ENCODE measurements at places on chromosomes 1 and 21.

GRCh38 chr1:5847013-5847659, 145.1 kb downstream of the NPHP4 start:
- no peak for DNase-seq

DNA sequence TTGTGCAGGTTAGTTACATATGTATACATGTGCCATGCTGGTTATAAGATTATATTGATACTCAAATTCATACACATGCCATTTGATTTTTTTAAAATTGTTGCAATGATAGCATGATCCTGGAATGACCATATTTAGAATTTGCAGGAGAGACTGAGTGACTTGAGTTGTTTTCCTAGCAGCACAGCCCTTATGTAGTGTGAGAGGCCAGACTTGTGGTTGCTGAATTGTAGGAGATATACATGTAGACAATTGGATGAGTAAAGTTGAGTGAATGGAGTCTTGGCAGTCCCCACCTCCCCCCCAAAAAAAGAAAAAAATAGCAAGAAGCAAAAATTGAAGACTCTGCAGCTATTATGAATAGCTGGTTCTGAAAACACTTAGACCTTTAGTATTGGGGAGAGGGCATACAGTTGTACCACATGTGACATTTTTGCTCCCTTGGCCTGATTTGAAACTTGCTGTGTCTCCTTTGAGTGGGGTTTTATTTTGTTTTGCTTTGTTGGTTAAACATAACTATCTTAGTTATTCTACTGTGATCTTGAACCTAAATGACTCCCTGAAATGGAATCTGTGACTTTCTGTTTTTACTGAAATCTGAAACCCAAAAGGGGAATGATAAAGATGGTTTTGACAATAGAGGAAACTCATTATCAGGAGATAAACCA, 280.3 kb downstream of the HMCN1 start:
- no peak for DNase-seq

DNA sequence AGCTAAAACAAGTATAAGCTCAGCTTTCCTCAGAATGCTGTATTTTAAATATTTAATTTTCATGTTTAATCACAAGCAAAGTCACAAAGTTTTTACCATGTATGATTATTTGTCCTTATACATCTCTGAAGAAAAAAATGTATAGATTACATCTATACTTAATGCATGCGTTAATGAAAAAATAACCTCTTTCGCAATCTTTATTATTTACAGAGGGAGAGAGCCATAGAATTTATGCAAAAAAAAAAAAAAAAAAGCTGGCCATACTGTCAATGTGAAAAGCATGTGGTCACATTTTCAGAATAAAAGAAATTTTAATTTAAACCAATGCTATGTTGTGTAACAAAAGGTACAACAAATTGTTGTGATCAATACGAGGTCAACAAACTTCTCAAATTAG, 148.2 kb downstream of the AKT3 start:
- no peak for DNase-seq

- no peak for DNase-seq
These were observed 7.8 kb upstream of the PROX1 start for GRCh38 chr1:213979751-213980586.

Data from NCI-H187 (cell line).